Cardiac ventricle fibroblast (primary cell): ENCODE measurements at places on chromosomes 13 and 19. TPM values are rescaled to one million over a fixed set of nuclear protein-coding genes. Genes with fewer than 3 reads are reported as not detected.

The KLF5 gene
- total RNA-seq, result 1.2 and 2.1 TPM in 2 replicates

The PSG2 gene
- not detected in 2 replicates for total RNA-seq

The IRS2 gene
- total RNA-seq, result 14.3 and 17.4 TPM in 2 replicates

The CGB8 gene
- not detected in 2 replicates for total RNA-seq
